Mucosa of descending colon (tissue), 3 donors: ENCODE measurements at places on chromosomes 1 and 21. TPM values are rescaled to one million over a fixed set of nuclear protein-coding genes. Genes with fewer than 3 reads are reported as not detected.

The LRRC8D gene
- total RNA-seq = 43.3 TPM

The CD1E gene
- not detected for total RNA-seq

- no peak for DNase-seq
Observed at GRCh38 chr1:198612471-198613260, 26.2 kb upstream of the PTPRC start.

- DNase-seq = peak; percentile 65
Observed at GRCh38 chr1:47235241-47235681, 3.2 kb upstream of the TAL1 start.

DNA sequence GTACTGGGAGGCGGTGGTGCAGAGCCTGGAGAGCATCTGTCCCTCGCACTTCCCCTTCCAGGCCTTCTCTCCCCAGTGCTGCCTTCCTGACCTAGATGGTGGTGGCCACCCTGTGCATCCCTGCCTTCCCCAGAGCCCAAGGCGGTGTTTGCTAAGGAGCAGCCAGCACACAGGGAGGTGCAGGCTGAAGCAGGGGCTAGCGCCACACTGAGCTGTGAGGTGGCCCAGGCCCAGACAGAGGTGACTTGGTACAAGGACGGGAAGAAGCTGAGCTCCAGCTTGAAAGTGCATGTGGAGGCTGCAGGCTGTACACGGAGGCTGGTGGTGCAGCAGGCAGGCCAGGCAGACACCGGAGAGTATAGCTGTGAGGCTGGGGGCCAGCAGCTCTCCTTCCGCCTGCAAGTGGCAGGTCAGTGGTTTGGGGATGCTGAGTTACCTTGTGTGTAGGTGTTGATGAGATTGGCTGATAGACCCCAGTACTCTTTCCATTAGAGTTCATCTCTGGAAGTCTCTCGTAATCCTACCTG lies 51.6 kb downstream of the OBSCN start:
- no peak for DNase-seq

The NBPF6 gene
- not detected for total RNA-seq

The FMO3 gene
- total RNA-seq = 0.38 TPM

- DNase-seq = no peak
Observed at GRCh38 chr1:169024800-169025271, 81.7 kb upstream of the ATP1B1 start.

The LORICRIN gene
- total RNA-seq = not detected

The ATP1A4 gene
- not detected for total RNA-seq

GRCh38 chr1:89894210-89895201 lies 73.7 kb downstream of the LRRC8D start:
- DNase-seq = no peak

GRCh38 chr21:28074676-28075075 lies 918.0 kb downstream of the LTN1 start:
- DNase-seq = no peak

DNA sequence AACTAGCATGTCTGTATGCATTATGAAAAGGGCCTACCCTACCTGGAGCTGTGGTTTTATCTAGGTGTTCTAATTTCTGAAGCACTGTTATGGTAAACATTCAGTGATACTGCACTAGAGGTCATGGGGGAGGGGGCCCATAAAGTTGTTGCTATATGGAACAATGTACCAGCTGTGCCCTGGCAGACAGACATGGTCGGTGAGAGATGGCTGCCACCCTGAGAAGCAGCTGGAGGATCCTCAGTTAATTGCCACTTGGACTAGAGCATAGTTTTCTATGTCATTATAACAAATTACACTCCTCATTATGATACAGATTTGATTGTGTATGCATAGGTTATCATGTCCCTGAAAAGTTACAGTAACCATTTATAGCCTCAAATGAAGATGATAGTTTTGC lies 45.4 kb downstream of the ILDR2 start:
- DNase-seq = no peak

DNA sequence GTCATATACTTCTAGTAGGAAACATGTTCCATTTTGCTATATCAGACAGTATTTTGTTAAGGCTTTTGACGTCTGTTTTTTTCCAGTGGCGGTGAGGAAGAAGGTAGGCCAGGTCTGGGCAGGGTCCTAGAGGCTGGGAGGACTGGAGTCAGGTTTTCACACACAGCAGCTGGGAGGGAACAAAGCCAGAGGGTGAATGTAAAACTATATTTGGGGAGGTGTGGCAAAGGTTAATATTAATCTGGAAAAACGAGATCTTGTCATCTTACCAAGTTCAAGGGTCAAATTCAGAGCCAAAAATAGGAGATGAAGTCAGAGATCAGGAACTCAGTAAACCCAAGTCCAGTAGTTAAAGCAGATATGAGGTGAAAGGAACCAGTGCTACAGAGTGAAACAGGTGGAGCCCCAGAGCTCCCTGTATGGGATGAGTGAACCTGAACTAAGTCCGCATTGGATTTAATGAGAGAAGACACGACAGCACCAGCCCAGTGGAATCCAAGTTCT lies 10.7 kb upstream of the OTUD7B start:
- peak; percentile 36 for DNase-seq

The AIRE gene
- total RNA-seq = 0.16 TPM
